Activated CD4-positive, alpha-beta T cell treated with anti-CD3 and anti-CD28 coated beads, Interleukin-2, amount 50 U/mL, for 48 hours (primary cell): ENCODE measurements at places on chromosomes 12 and 14.

- DNase-seq = peak; percentile 90
Observed at GRCh38 chr12:122860040-122860853, 25.0 kb downstream of the HIP1R start.

DNA sequence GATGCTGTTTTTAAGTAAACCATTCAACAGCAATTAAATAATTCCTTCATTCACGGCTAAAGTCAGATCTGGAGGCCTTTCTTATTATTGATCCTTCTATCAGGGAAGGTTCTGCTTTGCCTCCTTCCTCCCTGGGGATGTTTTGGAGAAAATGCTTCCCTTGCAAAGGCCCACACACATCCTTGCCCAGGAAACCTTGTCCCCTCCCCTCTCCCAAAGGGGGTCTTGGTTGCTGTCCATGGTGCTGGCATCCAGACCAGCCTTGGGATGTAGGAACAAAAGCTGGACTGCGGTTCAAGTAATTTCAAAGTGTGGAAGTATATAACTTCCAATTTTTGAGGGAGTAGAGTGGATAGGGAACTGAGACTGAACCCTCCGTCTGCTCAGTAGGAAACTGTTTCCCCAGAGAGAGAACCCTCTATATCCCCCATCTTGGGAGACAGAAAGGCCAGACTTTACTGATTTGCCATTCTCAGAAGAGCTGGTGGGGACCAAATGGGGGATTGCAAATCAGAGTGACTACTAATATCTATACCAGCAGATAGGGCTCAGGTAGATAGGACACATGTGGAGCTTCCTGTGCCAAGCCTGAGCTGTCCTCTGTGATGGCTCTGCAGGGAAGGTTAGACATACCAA is 5.6 kb downstream of the MARCHF9 start:
- no peak for DNase-seq

DNA sequence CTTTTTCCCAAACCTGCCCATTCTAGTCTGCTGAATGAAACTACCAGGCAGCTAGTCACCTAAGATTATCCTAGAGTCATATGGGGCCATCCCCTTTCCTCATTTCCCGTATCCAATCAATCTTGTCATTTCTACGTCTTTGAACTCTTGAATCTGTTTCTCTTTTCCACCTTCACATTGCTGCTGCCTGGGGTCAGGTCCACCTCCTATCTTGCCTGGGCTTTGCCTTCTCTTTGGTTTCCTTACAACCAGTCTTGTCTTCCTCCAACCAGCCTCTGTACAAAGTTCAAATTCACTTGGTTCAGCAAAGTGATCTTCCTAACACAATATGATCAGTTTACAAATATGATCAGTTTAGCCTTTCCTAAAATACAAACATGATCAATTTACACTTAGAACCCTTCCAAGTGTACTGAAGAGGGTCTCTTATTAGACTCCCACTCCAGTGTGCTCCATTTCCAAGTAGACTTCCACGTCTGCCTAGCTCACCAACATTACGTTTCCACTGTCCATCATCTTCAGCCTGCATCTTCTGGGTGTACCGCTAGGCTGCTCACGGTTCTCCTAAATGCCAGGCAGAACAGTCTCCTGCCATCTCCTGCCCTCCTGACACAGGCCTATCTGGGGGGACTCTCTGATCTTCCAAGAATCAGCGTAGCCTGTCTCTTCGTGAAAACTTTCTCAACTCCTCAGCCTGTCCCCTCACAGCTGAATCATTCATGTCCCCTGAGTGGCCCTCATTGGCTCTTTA is 4.1 kb upstream of the ACVR1B start:
- no peak for DNase-seq

DNA sequence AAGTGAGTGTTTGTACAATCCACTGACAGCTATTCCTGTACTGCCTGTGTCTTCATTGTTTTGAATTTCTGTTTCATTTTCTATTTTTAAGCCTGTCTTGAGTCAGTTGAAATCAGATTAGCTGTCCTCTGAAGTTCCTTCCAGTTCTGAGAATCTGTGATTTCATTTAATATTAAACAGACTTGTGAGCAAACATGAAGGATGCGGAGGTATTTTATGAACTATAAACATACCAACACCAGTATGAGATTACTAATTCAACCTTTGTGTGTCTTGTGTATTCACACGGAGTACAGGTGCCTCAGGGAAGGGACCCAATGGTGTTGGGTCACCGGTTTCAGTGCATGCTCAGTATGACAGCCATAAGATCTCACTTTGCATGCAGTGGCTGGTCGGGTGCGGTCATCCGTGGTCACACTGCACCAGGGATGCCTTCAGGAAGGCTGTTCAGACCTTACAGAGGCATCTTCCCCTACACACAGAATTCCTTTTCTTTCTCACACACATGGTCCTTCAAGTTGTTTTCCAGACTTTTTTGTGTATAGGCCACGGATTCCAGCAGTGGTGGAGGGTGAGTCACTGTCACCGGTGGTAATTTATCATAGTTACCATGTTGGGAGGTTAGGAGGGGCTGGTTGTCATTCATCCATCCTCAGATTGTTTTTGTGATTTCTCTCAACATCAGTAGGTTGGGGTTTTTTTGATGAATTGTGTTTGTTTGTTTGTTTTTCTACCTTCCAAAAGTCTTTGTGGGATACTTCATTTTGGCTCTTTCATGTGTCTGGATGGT is 103.0 kb upstream of the SFSWAP start:
- peak; percentile 61 for DNase-seq

DNA sequence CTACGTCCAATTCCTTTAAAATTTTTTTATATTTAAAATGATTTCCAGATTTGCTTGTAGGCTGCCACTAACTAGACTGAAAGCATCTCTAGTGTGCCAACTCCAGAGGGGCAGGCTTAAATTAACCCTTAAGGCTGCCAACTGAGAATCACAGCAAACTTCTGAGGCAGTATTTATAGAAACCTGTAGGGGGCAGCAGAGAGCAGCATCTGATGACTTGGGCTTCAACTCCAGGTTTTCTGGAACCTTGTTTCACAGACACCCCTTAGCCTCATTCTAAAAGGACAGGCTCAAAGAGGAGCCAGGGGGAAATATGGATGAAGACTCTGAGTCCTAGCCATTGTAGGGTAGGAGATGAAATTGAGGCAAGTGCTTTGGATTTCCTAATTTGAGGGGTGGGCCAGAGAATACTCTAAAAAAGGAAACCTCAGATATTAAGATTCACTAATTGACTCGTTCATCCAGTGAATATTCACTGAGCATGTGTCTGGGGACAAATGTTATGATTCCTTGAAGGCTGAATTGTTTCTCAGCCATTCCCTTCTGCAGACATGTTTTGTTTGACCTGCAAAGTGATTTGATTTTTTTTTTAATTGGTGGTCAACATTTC is 63.3 kb upstream of the HSPB8 start:
- peak; percentile 13 for DNase-seq

DNA sequence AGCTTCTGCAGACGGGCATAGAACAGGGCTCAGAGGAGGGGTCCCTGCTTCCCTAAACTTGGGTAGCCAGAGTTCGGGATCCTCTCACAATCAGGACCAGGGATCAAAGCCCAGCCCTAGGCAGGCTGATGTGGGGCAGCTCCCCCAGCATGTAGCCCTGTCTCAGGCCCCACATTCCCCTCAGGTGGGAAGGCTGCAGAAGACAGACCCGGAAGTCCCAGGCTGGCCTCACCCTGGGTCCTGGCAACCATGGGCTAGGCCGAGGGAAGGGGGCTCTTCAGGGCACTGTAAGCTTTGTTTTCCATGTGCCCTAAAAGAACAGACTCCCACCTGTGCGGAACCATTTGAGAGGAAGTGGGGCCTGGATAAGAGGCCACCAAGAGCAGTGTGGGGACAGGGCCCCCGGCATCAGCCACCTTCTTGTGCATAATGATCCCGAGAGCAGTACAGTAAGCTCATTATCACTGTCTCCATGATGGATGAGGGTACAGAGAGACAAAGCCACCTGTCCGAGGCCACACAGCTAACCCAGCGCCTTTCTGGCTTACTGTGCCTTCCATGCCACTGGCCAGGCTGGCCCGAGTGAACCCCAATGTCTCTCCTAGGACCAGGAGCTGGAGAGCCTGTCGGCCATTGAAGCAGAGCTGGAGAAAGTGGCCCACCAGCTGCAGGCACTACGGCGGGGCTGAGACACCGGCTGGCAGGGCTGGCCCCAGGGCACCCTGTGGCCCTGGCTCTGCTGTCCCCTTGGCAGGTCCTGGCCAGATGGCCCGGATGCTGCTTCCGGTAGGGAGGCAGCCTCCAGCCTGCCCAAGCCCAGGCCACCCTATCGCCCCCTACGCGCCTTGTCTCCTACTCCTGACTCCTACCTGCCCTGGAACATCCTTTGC is 11.5 kb downstream of the CHGA start:
- no peak for DNase-seq

DNA sequence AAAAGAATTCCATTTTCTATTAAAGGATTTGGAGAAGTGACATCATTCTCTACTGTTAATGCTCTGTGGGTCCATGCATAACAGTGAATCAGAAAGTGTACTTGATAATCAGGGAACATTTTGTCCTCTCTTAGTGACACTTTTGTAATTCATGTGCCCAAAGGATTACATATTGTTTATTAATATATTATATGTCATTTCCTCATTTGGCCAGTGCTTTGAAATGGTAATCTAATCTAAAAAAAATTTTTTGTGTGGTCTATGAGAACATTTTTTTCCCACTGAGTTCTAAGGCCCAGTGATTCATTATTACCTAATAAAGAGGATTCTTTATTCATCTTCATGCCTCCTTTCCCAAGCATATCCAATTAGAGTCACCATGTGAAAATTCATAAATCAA is 79.7 kb upstream of the MYF6 start:
- no peak for DNase-seq

GRCh38 chr14:28777471-28778137 is 11.0 kb downstream of the FOXG1 start:
- DNase-seq = no peak

GRCh38 chr12:83172441-83172840 is 485.7 kb downstream of the TMTC2 start:
- no peak for DNase-seq

DNA sequence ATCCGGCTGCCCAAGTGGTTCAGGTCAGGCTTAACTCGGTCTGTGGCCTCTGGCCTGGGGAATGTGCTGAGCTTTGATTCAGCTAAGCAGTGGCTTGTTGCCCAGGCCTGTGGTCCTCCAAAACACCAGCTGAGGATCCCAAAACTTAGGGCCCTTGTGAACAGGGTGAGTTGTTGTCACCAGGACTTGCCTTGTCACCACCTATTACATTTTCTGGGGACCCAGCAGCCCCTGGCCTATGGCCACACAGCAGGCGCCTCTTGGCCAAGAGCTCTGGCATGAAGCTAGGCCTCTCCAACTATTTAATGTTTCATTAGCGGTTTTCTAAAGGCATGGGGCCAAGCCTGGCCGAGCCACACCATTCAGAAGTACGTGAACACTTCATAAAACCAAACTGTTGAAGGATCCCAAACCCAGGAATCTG is 343.7 kb downstream of the CACNA1C start:
- no peak for DNase-seq

DNA sequence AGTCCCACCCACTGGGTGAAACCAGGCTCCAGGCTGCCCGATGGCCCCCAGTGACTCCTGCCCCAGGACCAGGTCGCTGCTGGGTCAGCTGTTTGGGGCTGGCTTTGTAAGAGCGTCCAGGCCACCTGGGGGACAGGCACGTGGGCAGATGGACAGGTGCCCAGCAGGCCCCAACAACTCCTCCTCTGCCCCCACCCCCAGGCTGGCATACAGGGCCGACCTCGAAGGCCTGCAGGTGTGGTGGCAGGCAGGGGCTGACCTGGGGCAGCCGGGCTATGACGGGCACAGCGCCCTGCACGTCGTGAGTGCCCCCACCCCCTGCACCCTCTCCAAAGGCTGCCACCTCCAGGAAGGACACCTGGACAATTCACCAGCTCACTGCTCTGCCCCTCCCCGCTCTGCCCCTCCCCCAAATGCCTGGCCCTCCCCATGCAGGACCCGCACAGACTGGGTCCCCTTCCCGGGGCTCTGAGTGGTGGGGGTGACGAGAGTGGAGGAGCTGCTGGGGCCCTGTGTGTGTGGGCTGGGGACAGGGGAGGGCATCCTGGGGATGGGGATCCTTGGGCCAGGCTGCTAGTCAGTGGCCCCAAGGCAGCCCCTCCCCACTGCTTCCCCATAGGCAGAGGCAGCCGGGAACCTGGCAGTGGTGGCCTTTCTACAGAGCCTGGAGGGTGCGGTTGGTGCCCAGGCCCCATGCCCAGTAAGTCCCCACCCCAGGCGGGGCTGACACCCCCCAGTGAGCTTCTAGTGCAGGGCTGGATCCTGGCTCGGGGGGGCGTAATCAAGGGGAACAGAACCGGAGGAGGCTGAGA is 26.0 kb downstream of the ASPG start:
- DNase-seq = no peak

DNA sequence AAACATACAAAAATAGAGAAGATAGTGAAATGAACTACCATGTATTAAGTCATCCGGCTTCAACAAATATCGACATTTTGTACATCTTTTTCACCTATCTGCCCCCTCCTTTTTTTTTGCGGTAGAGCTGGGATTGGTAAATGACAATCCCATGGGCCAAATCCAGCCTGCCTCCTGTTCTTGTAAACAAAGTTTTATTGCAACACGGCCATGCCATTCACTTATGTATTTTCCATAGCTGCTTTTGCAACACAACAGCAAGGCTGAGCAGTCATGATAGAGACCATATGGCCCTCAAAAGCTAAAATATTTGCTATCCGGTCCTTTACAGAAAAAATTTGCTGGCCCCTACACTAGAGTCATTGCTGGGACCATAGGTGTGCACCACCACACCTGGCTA is 58.1 kb upstream of the PLEKHG3 start:
- DNase-seq = no peak
